ENCODE measurements at places on chromosomes 5 and 9.

DNA sequence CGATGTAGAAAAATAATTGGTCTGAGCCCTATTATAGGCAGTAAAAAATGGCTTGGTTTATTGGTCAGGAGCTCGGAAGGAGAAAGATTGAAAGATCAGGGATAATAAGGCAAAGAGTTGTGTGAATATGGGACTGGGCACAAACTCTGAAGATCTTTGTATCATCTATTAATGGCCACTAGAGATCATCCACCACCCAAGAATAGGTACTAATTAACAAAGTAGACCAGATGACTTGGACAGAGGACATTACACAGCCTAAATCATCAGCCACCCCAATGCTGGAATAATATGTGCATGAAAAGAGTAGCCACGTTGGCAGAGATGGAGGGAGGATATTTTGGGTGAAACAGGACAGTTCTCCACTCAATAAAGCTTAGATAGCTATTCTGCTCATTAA lies 364.1 kb downstream of the EFNA5 start:
- no peak for DNase-seq

GRCh38 chr9:129383019-129383560 lies 205.0 kb upstream of the IER5L start:
- no peak for DNase-seq

- no peak for DNase-seq
These were observed 266.1 kb upstream of the MAP3K1 start for GRCh38 chr5:56549096-56549886.

GRCh38 chr9:95055334-95055850 lies 262.1 kb downstream of the FANCC start:
- no peak for DNase-seq

DNA sequence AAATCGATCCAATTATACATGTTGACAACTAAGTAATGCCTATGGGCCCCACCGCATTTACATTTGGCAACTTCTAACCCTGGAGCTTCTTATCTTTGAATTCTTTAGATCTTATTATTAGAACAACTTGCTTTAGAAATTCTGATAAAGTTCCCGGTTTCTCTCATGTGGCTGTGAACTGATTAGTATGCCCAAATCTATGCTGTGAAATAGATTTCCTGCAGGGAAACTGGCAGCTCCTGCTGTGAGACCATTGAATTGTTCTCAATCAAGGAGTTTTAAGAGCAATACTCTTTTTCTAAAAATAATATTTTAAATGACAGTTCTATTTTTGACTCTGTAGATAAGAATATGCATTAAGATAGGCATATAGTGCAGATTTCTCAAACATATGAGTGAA lies 177.5 kb downstream of the GABRB2 start:
- no peak for DNase-seq

DNA sequence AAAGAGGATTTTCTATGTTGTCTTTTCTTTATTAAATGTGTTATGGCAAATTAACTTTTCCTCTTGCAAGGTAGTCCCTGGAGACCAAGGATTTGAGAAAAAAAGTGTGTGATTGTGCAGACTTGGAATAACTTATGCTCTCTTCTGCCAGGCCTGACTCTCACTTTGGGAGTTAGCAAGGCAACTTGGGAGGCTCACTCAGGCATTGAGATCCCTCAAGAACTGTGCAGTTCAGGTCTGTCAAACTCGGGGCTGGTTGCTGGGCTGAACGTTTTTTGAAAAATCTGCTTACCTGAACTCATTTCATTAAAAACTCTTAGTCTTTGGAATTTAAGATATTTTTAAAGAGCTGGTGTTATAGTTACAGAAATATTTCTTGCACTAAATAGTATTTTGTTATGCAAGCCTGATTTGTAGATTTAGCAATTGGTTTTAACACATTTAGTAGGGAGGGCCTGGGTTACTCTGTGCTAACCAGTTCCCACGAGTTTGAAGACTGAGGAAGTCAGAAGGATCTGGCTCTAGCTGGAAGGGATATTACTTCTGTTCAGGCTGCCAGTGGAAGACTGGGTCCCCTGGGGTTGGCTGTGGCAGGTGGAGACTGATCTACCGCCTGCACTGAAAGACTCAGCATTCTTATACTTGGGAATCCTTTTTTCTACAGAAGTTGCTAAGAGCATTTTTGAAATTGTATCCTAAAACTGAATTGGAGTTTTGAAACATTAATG lies 150.4 kb upstream of the PCSK5 start:
- DNase-seq = no peak

DNA sequence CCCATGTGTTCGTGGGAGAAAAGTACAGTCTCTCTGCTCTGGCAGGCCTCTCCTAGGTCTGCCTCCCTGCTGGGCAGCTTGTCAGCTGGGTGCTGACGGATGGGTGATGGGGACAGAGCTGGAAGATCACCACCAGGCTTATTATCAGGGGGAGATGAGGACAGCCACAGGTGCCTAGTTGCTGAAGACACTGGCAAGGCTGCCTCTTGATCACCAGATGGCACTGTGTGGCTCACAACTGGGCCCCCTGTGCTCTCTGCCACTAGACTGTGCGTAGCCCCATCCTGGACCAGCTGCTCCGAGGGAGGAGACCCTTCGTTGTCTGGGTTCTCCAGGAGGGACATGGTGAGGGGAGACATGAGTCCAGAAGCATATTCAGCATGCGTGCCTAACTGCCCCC lies 73.0 kb downstream of the KIF24 start:
- no peak for DNase-seq

DNA sequence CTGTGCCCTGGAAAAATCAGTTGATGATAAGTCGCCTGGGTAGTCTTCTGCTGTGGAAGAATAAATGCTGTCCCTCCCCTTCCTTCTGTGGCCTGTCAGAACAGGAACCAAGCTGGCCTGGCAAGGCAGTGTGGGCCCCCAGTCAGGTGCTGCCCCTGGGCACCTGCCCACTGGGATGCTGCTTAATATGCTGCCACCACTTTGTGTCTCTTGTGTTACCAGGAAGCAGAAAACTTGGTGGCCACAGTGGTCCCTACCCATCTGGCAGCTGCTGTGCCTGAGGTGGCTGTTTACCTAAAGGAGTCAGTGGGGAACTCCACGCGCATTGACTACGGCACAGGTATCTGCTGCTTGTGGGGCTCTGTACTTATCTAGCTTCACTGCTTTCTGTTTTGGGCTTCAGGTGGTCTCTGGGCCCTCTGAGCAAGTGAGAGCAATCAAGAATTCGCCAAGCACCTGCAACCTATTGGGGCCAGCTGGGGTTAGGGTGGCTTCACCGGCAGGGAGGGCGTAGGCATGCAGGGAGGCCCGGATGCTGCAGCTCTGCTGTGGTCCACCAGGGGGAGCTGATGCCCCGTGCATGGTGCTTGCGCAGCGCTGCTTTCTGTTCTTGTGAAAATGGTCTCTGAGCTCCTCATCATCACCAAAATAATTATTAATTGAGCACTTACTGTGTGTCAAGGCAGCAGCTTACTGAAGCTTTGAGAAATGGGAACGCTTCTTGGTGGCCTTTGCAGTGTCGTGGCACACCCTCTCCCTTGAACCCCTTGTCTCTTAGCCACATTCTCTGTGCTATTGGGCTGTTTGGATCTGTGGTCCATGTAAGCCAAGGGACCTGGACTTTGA lies 20.3 kb downstream of the PTPA start:
- peak; percentile 77 for DNase-seq

- DNase-seq = no peak
These were observed 2.2 kb upstream of the CIZ1 start for GRCh38 chr9:128193469-128194096.

DNA sequence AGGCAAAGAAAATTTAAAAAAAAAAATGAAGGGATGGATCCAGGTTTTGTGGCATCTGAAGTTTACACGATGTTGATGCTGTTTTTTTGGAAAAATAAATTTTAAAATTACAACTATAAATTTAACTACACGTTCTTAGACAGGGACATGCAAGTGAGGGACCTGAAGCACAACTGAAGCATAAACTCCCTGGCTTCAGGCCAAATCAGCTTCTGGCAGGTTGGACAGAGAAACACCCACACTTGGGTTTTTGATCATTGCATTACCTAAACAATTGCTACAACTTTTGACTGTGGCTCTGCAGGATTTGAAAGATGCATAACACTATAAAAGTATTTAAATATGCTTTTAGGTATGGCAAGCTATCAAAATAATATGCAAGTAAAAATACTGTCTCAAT lies 1318.3 kb upstream of the DMAC1 start:
- no peak for DNase-seq

DNA sequence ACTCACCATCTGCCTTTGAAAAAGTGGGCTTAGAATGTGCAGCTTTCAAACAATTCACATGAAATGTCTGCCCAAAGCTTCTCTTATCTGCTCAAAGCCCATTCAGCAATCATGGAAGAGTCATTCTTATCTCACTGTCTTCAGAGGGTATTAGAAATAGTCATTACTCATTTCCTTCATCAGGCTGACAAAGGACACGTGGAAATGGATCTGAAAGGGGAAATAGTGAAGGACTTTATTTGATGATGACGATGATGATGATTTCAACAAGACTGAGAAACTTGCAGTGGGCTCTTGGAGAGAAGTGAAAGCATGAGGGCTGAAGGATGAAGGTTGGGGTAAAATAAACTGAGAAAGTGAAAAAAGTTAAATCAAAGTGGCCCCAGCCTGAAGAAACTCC lies 194.3 kb downstream of the SMARCA2 start:
- DNase-seq = no peak

DNA sequence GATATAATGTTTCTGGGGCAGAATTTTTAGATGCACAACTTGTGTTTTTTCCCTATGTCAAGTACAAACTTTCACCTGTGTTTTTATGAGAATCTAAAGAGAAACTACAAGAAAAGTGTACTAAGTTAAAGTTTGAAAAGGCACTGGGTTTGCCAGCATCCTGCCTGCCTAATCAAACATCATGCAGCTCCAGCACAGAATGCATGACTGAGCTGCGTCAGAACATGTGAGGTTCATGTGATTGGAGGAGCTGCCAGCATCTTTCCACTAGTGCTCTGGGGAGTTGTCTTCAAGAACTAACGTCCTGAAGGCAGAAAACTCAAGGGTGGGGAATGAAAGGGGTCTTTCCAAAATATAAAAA lies 46.1 kb upstream of the RIC1 start:
- no peak for DNase-seq

DNA sequence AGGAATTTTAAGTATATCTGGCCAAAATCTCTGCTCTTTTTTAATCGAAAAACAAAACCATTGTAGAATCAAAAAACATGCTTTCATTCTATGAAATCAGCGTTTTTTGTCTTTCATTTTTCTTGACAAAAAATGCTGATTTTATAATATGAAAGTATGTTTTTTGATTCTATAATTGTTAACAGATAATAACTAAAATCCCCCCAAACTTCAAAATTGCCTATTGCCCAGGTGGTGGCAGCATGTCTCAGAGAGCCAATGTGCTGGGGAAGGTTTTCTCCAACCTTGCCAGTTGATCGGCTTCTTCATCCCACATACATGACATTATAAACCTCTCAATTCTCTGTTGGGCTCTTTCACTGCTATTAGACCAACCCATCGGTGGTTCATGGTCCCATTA lies 5.1 kb upstream of the SMIM15 start:
- no peak for DNase-seq

DNA sequence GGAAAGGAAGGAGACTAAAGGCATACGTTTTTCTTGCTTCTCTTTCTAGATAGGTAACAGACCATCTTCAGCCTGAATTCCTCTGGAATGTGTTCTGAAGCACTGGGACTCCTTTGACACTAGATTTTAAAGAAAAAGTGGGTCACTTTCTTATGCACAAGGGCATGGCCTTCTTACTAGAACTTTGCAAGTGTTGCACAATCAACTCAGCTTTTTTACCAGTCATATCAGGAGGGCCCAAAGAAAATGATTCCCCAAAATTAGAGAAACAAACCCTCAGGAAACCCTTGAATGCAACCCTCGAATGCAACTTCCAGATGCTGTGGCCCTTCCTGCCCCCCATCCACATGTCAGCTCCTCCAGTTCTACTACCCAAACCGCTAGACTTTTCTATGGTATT lies 93.9 kb downstream of the YTHDC2 start:
- no peak for DNase-seq

DNA sequence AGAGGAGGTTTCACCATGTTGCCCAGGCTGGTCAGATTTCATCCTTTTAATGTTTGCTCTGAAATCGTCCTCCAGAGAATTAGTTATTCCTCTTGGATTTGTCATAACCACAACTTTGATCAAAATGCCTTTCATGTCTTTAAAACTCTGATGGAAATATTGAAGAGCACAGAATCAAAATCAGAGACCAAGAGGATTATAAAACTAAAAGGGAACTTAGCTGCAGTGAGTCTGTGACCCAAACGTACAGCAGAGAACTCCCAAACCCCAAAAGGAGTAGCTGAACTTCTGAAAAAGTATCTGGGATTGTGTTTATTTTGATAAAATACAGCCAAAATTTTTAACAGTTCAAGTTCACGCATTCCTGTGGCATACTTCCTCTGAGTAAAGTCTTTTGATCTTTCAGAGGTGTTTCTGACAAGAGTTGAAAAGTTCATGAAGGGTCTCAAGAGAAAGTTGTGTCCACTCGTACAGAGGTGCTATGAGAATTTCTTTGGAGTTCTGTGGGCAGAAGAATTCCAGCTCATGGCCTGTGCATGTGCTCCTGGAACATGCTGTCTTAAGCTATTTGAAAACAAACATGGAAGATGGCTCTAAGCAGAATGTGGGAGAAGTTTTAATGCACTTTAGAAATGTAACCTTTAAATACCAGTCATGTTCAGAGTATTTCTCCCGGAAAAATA lies 124.0 kb downstream of the ESM1 start:
- DNase-seq = no peak

GRCh38 chr9:69342769-69343168 lies 17.8 kb downstream of the ENTREP1 start:
- no peak for DNase-seq

DNA sequence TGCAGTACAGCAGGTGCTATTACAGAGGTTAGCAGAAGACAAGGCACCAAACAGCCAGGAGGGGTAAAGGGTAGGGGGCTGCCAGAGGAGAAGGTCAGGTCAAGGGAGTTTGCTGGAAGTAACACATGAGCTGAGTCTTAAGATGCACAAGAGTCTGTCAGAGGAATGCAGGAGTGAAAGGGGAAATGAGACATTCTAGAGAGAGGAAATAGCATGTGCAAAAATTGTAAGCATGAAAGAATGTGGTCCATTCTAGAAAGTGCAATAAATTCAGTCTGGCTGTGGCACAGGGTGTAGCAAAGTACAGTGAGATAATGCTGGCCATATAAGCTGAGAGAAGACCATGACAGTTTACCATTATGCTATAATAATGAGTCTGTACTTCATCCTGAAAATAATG lies 6.6 kb downstream of the GOLGA1 start:
- no peak for DNase-seq

DNA sequence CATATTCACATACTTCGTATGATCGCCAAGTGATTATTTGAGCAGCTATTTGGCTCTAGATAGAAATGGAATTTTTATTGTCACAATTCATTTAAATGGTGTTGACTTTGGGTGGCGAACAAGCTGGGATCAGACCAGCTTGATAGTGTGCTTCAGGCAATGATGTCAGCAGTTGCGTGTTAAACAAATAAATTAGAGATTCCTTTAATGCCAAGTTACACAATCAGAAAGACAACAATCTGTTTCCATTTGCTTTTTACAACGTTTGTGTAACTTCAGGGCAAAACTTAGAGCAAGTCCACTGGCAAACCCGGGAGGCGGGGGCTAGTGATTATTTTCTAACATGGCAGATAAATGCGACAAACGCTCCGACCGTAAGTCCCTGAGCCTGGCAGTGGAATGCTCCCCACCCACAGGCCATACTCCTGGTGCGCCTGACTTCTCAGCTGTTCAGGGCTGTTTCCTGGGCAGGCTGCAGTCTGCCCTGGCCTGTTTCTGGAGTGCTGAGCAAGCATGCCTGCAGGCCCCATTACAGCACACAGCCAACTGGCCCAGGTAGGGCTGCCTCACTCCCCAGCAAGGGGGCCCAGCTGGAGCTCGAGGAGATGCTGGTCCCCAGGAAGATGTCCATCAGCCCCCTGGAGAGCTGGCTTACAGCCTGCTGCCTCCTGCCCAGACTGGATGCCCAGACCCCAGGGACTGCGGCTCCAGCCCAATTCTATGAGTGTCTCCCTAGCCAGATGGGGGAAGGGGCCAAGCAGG lies 88.7 kb downstream of the BASP1 start:
- DNase-seq = no peak

Data from activated T-cell treated with anti-CD3 and anti-CD28 coated beads for 24 hours (primary cell).